ENCODE measurements at places on chromosomes 11 and 22.

DNA sequence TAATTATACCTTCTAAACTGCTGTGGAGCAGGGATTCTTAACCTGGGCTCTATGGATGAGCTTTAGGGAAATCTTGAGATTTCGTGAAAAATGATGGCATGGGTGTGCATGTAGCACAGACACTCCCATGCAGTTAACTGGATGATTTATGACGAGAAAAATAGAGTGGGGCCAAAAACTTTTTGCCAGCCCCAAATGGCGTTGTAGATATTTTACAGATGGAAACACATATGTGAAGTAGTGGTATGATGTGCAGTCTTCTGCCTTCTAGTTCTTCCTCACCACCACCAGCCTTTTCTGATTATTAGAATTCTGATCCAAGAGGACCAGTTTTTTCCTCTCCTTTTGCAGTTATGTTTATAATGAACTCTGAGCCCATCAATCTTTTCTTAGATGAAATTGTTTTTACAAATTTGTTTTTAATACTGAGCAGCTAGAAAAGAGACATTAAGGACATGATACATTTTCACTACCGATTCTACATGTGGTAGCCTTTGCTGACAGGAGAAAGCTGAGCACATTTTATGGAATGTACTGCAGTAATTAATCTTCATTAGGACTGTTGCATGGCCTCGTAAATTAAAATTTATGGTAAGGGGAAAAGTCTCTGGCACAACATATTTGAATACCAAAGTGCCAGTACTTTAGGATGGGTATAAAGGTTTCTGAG is 261.4 kb downstream of the DDX10 start:
- no peak for DNase-seq

DNA sequence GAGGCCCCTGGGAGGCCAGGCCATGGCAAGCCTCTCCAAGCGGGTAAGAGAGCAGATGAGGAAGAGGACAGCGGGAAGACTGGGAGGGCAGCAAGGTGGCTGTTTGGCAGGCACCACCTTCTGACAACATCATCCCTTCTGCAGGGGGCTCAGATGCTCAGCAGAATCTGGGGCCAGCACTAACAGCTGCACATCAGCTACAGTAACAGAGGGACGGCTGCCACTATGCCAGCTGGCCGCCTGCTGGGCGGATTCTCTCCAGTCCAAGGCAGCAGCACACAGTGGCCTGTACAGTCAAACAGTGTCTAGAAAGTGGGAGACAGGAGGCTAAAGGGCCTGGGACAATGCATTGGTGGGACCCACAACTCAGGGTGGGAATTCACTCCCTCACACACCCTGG is 10.7 kb upstream of the TXN2 start:
- no peak for DNase-seq

GRCh38 chr22:39529487-39529851 is 3.1 kb downstream of the RPS19BP1 start:
- no peak for DNase-seq

- no peak for DNase-seq
Observed at GRCh38 chr11:1760351-1761109, 3.2 kb downstream of the CTSD start.

- DNase-seq = no peak
Observed at GRCh38 chr11:130388607-130389205, 39.7 kb downstream of the ADAMTS8 start.

GRCh38 chr11:43573873-43574272 is 106.7 kb upstream of the HSD17B12 start:
- no peak for DNase-seq

DNA sequence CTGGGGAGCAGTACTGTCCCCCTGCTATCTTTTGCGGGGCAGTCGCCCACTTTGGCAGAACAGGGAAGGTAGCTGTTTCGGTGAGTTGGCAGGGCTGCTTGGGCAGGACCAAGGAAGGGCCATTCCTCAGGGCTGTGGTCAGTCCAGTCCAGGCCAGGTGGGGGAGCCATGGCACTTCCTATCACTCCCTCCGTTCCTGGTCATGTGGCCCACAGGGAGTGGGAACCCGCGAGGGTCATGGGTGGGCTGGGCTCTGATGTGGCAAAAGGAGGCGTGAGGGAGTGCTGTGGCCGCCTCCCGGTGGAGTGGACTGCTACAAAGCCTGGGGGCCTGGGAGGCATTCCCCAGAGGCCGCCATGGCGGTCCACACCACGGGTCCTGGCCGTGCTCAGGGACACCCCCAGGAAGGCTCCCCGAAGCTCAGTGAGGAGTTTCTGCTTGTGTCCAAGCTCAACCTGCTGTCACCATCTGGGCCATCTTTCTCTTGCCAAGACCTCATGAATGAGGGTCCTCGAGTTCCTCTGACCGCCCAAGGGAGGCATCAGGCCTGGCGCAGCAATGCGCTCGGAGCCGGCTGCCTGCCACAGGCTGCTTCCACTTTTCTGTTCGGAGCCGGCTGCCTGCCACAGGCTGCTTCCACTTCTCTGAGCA is 11.9 kb downstream of the CHID1 start:
- DNase-seq = no peak

DNA sequence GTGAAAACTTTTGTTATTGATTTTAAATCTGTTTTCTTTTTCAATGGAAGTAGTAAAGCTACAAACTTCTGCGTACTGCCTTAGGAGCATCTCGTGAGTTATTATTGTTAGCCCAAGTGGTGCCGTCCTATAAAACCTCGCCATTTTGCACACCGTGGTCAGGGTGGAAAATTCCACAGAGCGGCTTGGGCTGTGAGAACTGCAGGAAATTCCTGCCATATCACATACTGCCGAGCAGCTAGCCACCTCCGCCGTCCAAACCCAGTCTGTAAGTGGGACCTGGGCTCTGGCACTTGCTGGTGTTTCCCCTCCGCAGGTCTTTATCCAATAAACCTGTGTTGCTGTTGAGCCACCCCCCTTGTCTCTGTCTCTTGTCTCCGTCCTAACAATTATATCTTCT is 88.0 kb upstream of the POU2AF2 start:
- no peak for DNase-seq

DNA sequence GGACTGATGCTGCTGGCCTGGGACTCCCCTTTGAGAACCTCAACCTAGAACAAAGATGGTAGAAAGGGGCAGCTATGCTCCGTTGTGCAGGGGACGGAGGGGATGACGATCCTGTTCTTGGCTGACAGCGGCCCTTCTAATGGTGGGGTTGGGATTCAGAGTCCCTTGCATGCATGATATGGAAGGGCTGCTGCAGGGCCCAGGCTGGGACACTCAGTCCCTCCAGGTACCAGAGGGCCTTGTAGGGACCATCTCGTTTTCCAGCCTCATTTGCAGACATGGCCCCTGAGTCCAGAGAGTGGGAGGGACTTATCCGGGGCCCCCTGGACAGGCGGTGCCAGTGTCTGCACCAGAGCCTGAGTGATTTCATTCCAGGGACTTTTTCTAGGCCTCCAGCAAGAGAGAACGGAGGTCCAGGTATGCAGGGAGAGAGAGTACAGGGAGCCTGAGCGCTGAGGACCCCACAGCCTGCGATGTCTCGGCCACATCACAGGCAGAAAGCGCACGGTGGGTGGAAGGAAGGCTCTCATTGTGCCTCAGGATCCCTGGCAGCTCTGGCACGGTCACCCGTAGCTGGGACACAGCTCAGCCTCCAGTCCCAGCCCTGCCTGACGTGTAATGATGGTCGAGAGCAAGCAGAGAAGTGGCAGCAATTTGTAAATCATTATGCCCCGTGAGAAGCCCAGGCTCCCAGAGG is 860.8 kb downstream of the TBC1D22A start:
- DNase-seq = no peak

- peak; percentile 51 for DNase-seq
Observed at GRCh38 chr11:74311352-74311926, at the start of gene P4HA3. Gene P4HA3, minus strand, starts transcription at chr11:74311640. Its CDS starts 29 bp downstream, at chr11:74311611.

DNA sequence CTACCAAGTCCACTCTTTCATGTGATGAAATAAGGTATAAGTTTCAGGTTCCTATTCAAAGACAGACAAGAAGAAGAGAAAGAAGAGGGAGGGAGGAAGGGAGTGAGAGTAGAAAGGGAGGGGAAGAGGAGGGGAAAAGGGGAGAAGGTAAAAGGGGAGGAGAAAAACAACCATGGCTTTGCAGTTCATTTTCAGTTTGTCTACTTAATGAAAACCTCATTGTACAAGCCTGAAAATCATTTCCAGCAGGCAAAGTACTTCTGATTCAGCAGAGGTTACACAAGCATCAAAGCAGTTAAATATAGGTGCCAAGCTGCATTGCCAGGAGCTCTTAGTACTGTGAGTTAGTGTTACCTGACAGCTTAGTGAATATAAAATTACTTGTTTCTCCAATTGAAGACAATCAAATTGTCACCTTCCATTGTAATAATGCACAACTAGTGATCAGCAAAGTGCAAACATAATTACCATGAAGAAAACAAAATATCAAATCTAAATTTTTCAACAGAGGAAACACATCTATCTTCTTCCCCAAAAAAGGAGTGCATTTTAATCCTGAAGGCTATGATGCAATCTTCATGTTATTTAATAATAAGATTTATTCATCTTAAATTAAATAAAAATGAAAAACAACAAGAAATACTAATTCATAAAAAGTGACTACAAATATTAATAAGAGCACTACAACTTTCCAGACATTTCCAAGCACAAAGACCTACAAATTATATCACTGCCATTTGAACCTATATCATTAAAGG is 8.2 kb downstream of the SOX6 start:
- no peak for DNase-seq

- no peak for DNase-seq
Observed at GRCh38 chr22:29819501-29819900, 18.6 kb downstream of the ASCC2 start.

- DNase-seq = no peak
Observed at GRCh38 chr11:43943931-43944751, 1.7 kb downstream of the C11orf96 start.

GRCh38 chr11:35033011-35033410 is 106.0 kb upstream of the CD44 start:
- no peak for DNase-seq

- no peak for DNase-seq
Observed at GRCh38 chr11:82494988-82495432, 238.7 kb downstream of the FAM181B start.

DNA sequence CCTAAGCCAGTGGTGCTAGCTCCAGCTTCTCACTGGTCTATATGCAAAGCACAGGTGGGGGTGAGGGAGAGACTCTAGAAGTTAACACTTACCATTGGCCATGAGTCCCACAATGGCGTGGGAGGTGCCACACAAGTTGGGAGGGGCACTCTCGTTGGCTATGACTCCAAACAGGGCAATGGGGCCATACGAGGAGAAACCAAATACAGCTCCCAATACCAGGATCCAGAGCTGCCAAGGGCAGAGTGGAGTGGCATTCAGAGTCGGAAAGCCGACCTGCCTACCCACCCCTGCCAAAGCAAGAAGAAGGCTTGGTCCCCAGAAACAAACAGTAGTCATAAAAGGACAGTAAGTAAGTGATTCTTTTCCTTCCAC is 5.6 kb downstream of the SLC37A4 start:
- no peak for DNase-seq

GRCh38 chr22:31272522-31273446 is 19.5 kb downstream of the PIK3IP1 start:
- no peak for DNase-seq

GRCh38 chr11:29321293-29322132 is 695.3 kb downstream of the KCNA4 start:
- DNase-seq = no peak

DNA sequence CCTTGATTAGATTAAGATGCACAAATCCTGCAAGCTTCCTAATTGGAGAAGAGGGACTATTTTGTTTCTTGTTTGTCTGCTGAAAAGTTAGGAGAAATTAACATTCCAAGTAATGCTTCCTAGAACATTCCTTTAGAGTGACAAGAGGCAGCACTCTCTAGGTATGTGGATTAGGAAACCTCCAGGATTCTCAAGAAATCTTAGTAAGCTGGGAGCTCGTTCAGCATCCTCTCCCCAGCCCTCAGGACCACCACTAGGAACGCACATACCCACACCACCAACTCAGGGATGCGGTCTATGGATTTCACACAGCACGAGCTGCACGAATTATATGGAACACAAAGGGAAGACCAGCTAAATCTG is 52.9 kb downstream of the NCAPD3 start:
- DNase-seq = no peak

Data from stimulated activated CD4-positive, alpha-beta T cell treated with anti-CD3 and anti-CD28 coated beads, Interleukin-15, amount 100 ng/mL, for 1 hour (primary cell).